ENCODE measurements at places on chromosomes 1 and 21. TPM values are rescaled to one million over a fixed set of nuclear protein-coding genes. Genes with fewer than 3 reads are reported as not detected.
A peak's percentile ranks its signal among the peaks of the same experiment; 100 is the strongest.

- peaks cover 19% of the 10 kb centered on the region for H3K4me1 ChIP-seq
- H3K27ac ChIP-seq, result peak overlapping the region; percentile 77
- peak overlapping the region; percentile 88 for H3K4me3 ChIP-seq
- peaks cover 34% of the 10 kb centered on the region for H3K36me3 ChIP-seq
- H3K27me3 ChIP-seq, result no peaks in the 10 kb centered on the region
These were observed 779 bp upstream of the DEGS1 start for GRCh38 chr1:224182057-224182865.

Gene OR2L2
- not detected for total RNA-seq

GRCh38 chr1:71572038-71572437 lies 491.2 kb upstream of the ZRANB2 start:
- H3K27ac ChIP-seq, result no peak overlapping the region
- no peaks in the 10 kb centered on the region for H3K27me3 ChIP-seq
- H3K4me3 ChIP-seq, result no peak overlapping the region
- no peak for DNase-seq

- no peak overlapping the region for H3K4me3 ChIP-seq
- H3K27ac ChIP-seq, result no peak overlapping the region
- DNase-seq, result no peak
- no peaks in the 10 kb centered on the region for H3K27me3 ChIP-seq
- H3K36me3 ChIP-seq, result no peaks in the 10 kb centered on the region
- H3K4me1 ChIP-seq, result peaks cover 14% of the 10 kb centered on the region
These were observed 60.3 kb upstream of the C1orf87 start for GRCh38 chr1:60133848-60134247.

Gene KRTAP10-9
- total RNA-seq, result not detected

Gene NOS1AP
- 6.7 TPM for total RNA-seq

- DNase-seq, result no peak
- H3K36me3 ChIP-seq, result no peaks in the 10 kb centered on the region
- no peaks in the 10 kb centered on the region for H3K4me1 ChIP-seq
- no peak overlapping the region for H3K27ac ChIP-seq
- peaks cover 76% of the 10 kb centered on the region for H3K27me3 ChIP-seq
These were observed 165.5 kb downstream of the ZSCAN20 start for GRCh38 chr1:33637846-33638440.

DNA sequence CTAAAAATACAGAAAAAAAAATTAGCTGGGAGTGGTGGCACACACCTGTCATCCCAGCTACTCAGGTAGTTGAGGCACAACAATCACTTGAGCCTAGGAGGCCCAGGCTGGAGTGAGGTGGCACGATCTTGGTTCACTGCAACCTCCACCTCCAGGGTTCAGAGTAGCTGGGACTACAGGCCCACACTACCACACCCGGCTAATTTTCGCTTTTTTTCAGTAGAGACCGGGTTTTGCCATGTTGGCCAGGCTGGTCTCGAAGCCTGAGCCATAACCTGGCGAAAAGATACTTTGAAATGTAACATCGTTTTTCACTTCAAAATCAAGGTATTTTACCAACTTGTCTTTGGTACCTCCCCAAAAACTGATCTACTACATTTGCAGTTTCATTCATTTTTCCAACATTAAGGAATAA lies 6.1 kb downstream of the GAS5 start:
- no peak for DNase-seq
- no peak overlapping the region for H3K4me3 ChIP-seq
- H3K4me1 ChIP-seq, result peaks cover 21% of the 10 kb centered on the region
- H3K36me3 ChIP-seq, result peaks cover 91% of the 10 kb centered on the region

Gene CYYR1
- not detected for total RNA-seq

DNA sequence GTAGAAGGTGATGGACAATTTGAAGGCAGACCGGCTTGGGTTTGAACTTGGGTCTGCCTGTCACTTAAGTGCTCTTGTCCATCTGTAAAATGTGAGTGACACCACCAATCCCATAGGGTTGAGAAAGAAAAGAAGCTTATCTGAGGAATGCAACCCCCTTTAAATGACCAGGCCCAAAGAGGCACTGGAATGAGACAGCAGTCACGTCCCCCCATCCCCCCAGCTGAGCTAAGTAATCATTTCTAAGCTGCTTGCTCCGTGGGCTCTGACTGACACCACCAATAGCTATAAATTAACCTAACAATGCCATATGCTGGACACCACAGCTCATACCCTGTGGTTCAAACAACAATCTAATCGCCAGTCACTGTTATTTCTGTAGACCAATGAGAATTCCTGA lies 15.1 kb downstream of the LCA5L start:
- no peak for DNase-seq
- H3K36me3 ChIP-seq, result no peaks in the 10 kb centered on the region
- no peaks in the 10 kb centered on the region for H3K4me1 ChIP-seq
- no peak overlapping the region for H3K27ac ChIP-seq
- H3K27me3 ChIP-seq, result no peaks in the 10 kb centered on the region
- no peak overlapping the region for H3K4me3 ChIP-seq

GRCh38 chr1:87084244-87084836 lies 169.9 kb downstream of the HS2ST1 start:
- no peak for DNase-seq
- no peaks in the 10 kb centered on the region for H3K36me3 ChIP-seq
- H3K4me1 ChIP-seq, result peaks cover 3% of the 10 kb centered on the region
- no peak overlapping the region for H3K27ac ChIP-seq

DNA sequence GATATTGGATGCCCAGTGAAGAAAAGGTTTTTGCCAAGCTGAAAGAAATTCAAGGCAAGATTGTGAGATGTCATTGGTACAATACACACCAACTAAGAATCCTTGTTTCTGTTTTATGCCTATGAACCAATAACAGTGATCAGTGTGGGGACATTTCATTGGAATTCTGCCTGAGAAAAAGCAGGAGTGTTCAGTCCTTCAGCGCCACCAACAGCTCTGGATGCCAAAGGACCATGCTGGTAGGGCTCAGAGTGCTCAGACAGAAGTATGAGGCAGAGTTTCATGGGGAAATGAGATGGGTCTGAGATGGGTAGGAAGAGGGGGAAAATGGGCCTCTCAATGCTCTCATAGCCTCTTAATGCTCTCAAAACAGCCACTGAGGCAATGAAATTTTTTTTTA lies 56.5 kb downstream of the GABPA start:
- DNase-seq, result no peak
- H3K27me3 ChIP-seq, result no peaks in the 10 kb centered on the region
- H3K4me1 ChIP-seq, result no peaks in the 10 kb centered on the region
- no peak overlapping the region for H3K27ac ChIP-seq
- no peaks in the 10 kb centered on the region for H3K36me3 ChIP-seq

DNA sequence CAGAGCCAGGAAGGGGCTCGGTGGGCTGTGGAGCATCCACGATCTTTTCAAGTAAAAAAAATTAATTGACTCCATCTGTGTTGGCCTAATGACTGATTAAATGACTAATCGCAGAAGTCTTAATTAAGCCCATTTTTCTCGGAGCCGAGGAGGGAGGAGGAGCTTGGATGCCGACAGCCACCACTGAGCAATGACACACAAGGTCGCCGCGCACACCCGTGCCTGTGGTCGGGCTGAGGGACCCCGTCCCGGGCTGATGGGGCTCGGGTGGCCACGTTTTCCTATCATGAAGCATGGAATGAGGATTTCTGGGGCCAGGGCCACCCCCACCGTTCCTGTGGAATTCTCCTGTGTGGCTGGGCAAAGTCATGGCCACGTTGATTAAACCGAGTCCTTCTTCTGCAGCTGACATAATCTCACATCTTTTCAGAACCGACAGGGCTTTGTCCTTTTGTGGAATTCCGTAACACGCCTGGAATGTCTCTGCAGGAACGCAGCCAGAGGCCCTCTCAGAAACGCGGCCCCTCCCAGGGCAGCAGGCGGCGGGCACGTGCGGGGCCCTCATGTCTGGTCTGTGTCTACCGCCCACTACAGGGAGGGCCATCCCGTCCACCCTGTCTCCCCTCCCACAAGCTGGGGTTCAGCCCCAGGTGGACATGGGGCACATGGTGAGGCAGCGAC lies 60.7 kb downstream of the MORN1 start:
- H3K36me3 ChIP-seq, result peaks cover 6% of the 10 kb centered on the region
- no peak overlapping the region for H3K27ac ChIP-seq
- no peaks in the 10 kb centered on the region for H3K4me1 ChIP-seq
- no peak for DNase-seq
- H3K4me3 ChIP-seq, result no peak overlapping the region
- H3K27me3 ChIP-seq, result peaks cover 19% of the 10 kb centered on the region

Gene SLC9C2
- total RNA-seq, result not detected

GRCh38 chr1:14737561-14738094 lies 139.1 kb downstream of the KAZN start:
- H3K27me3 ChIP-seq, result peaks cover 28% of the 10 kb centered on the region
- DNase-seq, result peak; percentile 35
- H3K27ac ChIP-seq, result no peak overlapping the region
- H3K4me3 ChIP-seq, result no peak overlapping the region

- peak overlapping the region; percentile 94 for H3K27ac ChIP-seq
- no peaks in the 10 kb centered on the region for H3K27me3 ChIP-seq
- H3K36me3 ChIP-seq, result peaks cover 35% of the 10 kb centered on the region
- H3K4me1 ChIP-seq, result no peaks in the 10 kb centered on the region
These were observed 67.2 kb downstream of the SLC35A3 start for GRCh38 chr1:100036718-100037655.

Gene CLCA1
- not detected for total RNA-seq

Gene LEFTY2
- total RNA-seq, result not detected

DNA sequence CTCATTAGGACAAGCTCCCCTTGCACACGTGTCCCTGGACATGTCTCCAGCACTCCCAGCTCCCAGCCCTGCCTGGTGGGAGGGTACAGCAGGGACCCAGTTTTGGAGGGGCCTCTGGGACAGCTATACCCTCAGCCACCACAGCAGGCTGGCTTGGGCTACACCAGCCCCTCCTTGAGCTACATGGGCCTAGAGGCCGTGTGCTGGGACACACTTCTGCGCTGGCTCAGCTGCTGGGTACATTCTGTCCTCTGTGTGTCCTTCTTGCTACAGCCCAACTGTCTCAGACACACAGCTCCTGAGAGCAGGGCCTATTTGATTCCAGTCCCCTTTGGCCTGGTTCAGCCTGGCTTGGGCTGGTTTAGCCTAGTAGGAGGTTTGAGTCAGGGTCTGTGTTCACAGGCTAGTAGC lies 26.7 kb downstream of the DMAP1 start:
- H3K4me1 ChIP-seq, result no peaks in the 10 kb centered on the region
- DNase-seq, result no peak

DNA sequence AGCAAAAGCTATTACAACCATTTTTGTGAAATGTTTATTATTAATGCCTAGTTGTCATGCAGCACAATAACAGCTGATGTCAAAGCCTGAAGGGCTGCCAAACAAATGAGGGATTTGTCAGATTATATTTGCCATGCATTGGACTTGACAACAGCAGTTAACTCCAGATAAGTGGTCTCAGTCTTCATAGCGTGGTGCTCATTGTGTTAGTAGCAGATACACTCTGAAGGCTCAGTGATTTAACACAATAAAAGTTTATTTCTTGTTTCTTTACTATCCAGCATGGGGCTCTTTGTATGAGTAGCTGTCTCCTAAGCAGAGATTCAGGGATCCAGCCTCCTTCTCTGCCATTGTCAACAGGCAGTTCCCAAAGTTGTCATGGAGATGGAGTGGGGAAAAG lies 76.0 kb upstream of the PTGFRN start:
- no peak overlapping the region for H3K4me3 ChIP-seq
- no peaks in the 10 kb centered on the region for H3K36me3 ChIP-seq
- H3K27me3 ChIP-seq, result no peaks in the 10 kb centered on the region

DNA sequence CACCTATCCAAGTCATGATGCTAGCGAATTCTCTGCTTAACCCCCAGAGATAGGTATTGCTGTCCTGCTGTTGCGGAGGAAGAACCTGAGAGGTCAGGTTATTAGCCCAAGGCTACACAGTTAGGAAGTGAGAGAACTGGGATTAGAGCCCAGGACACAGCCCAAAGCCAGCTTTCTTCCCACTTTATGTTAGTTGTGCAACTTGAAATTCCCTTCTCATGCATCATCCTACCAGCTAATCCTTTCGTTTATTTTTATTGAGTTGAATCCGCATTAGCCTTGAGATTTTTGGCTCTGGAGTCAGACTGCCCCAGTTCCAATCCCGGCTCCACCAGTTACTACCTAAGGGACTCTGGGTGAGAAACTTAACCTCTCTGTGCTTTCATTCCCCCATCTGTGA lies 65.4 kb downstream of the PLEKHA6 start:
- DNase-seq, result no peak
- H3K4me3 ChIP-seq, result no peak overlapping the region
- H3K4me1 ChIP-seq, result peaks cover 54% of the 10 kb centered on the region
- no peaks in the 10 kb centered on the region for H3K27me3 ChIP-seq

DNA sequence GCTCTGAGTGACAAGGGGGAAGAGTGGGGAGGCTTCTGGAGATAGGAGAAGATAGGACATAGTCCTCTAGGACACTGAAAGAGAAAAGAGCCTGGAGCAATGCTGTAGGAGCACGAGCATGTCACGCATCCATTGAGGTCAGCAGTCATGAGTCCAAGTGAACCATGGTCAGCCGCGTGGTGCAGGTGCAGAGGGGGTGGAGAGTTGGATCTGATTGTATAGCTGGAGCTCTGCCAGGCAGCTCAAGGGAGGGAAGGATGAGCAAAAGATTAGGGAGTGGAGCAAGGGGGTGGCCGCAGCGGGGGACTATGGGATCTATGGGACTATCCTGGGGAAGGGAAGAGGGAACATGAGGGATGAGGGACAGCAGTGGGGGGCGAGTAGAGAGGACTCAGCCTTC lies 14.0 kb downstream of the PADI1 start:
- no peak overlapping the region for H3K27ac ChIP-seq
- peaks cover 26% of the 10 kb centered on the region for H3K4me1 ChIP-seq
- H3K4me3 ChIP-seq, result no peak overlapping the region
- H3K27me3 ChIP-seq, result no peaks in the 10 kb centered on the region

GRCh38 chr1:220189750-220190347 lies 82.4 kb downstream of the RAB3GAP2 start:
- no peak for DNase-seq
- H3K27me3 ChIP-seq, result no peaks in the 10 kb centered on the region
- peaks cover 8% of the 10 kb centered on the region for H3K36me3 ChIP-seq
- H3K4me1 ChIP-seq, result no peaks in the 10 kb centered on the region
- no peak overlapping the region for H3K4me3 ChIP-seq

DNA sequence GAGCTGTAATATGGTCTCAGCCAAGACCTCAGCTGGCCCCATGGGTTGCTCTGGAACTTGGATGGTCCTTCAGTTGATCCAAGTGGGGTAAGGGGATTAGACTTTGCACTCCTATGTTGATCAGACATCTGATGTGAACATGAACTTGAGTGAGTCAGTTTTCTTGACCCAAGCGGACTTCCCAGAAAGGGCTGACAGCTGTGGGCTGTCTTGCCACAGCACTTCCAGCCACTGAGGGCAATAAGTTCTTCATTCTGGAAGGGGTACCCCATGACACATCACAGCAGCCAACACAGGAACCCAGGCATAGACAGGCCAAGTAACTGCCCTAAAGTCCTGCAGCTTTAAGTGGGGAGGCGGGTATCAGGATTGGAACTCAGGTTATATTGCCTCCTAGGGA lies 93.9 kb upstream of the USP24 start:
- H3K36me3 ChIP-seq, result no peaks in the 10 kb centered on the region
- no peaks in the 10 kb centered on the region for H3K4me1 ChIP-seq
- no peak overlapping the region for H3K4me3 ChIP-seq
- H3K27me3 ChIP-seq, result peaks cover 47% of the 10 kb centered on the region
- no peak overlapping the region for H3K27ac ChIP-seq
